ENCODE measurements at places on chromosomes 4 and X.

DNA sequence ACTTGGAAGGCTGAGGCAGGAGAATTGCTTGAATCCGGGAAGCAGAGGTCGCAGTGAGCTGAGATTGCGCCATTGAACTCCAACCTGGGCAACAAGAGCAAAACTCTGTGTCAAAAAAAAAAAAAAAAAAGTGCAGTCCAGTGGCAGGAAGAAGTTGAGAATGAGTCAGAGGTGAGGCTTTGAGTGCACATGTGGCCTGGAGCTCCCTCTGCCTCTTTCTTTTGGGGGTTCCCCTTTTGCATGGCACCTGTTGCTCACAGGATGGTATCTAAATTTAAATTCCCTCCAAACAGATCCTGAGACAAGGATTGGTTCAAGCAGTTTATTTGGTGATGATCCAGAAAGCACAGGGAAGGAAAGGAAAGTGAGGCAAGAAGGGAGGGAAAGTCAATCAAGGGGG lies 151.4 kb upstream of the STX18 start:
- DNase-seq = no peak

DNA sequence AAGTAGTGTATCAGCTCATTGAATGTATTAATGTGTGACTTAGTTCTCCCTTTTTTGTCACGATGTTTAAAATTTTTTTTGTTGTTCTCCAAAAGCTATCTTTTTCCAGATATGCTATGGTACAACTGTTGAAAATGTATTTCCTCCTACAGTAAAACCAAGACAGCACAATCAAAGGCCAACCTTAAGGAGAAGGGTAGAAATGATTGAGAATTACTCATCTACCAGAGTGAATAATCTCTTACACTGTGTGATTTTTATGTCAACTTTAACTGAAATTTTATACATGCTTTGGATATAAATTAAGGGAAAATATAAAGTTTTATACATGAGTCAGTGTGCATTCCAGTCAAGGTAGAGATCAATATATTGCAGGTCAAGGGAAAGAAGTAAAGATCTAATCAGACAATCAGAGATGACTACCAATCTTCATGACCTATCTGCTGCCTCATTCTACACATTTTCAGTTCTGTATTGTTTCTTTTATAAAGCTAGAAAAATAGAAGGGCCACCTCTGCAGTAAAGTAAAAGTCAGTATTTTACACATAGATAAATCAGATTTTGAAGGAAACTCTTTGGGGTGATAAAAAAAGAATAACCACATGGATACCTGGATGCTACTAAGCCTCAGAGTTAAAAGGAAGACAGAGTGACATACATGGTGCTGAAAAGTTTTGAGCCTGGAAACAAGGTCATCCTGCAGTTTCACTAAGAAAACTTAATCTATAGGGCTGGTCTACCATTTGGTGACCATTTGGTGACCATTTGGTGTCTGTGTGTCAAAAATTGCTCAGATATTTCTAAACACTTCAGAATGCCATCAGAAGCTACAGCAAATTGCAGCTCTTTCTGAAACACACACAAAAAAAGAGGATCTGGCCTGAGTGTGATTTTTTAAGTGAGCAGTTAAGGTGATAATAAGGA lies 1.6 kb downstream of the FAM13A start:
- DNase-seq = no peak

- no peak for DNase-seq
These were observed 40.2 kb upstream of the TET2 start for GRCh38 chr4:105106426-105106825.

DNA sequence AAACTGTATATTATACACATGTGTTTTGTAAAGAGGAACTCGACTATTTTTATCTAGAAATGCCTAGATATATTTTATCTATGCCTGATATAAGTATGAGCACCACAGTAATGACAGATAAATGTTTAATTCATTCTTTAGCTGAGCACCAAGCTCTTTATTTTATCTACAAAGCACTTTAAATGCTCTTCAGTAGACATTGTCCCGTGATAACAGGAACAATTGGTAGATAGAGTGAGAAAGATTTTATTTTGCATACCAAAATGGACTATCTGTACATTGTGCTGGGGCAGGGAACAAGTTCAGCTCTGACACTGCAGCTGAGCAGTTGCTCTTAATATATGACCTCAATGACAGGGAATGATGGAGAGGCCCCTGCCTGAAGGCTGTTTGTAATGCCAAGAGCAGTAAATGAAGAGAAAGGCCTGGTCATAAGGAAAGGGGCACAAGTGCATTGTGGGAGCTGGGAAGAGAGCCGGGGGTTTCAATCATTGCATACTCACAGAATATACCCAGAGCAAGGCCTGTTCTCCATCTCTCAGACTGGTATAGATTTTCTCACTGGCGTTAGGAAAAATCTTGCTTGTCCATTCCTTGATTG lies 57.3 kb downstream of the SEPTIN11 start:
- no peak for DNase-seq

DNA sequence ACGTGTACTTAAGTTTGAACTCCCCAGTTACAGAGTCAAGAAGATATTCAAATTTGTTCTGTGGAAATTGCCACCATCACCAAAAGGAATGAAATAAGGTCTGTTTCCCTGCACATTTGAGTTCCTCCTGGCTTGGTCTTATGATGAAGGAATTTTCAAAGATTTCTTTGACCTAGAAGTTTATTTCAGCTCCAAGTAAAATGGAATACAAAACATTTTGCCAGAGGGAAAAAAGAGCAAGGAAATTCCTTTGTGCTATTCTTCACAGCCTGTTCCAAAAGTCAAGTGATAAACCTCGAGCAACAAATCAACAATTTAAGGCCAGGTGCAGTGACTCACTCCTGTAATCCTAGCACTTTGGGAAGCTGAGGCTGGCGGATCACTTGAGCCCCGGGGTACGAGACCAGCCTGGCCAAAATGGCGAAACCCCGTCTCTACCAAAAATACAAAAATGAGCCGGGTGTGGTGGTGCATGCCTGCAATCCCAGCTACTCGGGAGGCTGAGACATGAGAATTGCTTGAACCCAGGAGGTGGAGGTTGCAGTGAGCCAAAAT lies 3.4 kb downstream of the NKRF start:
- DNase-seq = no peak

- DNase-seq = no peak
These were observed 36.9 kb upstream of the ATOH1 start for GRCh38 chr4:93791570-93792195.

DNA sequence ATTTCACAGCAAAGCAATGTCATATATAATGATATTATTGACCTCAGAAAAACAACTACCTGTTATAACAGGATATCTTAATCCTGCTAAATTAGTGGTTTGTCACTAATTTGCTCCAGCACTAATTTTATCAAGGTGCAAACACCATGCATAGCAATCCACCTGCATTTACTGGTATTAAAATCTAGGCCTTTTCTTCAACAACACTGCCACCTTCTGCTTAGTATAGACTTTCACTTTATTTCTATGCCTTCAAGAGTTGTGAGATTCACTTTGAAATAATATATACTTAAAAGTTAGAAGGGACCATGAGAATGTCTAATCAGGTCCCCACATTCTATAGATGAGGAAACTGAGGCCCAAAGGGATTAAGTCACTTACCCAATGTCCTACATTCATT lies 82.1 kb upstream of the IQCM start:
- no peak for DNase-seq

- DNase-seq = no peak
These were observed 52.8 kb downstream of the PRDM5 start for GRCh38 chr4:120869613-120870278.

GRCh38 chrX:38601866-38602265 lies 40.5 kb downstream of the TSPAN7 start:
- DNase-seq = no peak

GRCh38 chr4:8608714-8609391 lies 16.3 kb downstream of the CPZ start:
- no peak for DNase-seq

DNA sequence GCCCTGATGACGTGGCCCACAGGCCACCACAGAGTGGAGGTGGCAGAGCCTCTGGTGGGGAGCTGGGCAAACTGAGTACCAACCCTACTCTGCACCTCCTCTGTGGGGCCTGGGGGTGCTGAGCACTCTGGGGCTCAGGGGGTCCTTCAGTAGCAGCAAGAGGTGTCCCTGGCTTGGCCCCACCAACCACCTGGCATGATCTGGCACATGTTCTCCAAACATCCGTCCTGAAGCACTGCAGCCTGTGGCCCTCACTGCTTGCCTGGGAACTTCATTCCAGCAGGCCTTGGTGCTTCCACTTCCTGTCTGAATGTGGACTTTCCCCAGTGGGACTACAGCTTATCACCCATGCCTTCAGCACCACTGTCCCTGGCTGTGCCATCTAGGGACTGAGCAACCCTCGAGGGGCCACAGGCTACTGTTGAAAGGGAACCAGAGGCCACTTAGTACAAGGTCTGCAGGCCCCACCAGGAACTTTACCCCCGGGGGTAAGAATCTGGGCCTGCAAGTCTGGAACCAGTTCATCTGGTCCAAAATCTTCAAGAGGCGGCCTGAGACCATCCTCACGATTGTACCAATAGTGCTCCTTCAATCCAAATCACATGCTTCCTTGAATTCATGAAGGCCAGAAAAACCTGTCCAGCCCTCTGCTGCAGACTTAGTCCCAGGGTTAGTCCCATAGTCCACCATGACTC lies 13.2 kb downstream of the TNIP2 start:
- DNase-seq = no peak

DNA sequence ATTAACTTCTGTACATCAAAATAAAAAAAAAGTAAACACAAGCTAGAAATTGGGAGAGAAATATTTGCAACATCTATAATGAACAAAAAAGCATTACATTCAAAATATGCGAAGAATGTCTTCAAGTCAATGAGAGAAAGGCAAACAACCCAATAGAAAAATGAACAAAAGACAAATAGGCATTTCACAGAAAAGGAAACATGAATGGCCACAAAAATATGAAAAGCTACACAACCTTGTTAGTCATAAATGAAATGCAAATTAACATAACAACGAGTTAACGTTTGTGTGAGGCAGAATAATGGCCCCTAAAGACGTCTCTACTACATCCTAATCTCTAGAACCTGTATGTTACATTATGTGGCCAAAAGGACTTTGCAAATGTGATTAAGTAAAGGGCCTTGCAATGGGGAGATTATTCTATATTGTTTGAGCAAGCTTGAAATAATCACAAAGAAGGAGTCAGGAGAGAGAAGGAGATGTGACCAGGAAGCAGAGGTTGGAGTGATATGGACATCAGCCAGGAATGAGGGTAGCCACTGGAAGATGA lies 86.8 kb downstream of the WDFY3 start:
- DNase-seq = no peak

GRCh38 chr4:2798399-2799223 lies 5.7 kb downstream of the SH3BP2 start:
- no peak for DNase-seq

DNA sequence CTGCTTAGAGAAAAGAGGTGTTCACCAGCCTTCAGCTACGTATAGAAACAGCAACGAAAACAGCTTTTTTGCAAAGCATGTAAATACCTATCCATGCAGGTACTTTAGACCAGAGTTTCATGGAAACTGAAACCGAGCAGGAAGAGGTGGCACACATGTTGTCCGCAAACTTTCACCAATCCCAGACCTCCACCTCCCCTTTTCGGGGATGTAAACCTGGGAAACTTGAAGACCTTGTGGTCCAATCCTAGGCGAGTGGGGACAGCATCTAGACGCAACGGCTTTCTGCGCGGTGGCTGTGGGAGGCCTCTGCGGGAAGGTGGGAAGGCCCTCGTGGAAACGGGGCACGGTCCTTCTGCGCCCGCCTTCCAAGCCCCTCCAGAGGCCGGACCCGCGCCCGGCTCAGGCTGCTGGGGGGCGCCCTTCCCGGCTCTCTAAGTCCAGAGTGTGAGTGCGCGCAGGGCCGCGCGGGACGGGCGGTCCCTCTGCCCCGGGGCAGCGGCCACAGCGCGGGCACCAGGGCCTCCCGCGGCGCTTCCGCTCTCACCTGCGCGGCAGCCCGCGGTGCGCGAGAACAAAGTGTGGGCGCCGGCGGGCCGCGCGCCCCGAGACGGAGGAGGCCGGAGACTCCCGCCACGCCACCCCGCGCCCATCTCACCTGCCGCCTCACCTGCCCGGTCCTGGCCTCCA lies 830 bp upstream of the SHROOM2 start:
- DNase-seq = no peak
